ENCODE measurements at places on chromosomes 6 and 20.
A peak's percentile ranks its signal among the peaks of the same experiment; 100 is the strongest.

- no peaks in the 10 kb centered on the region for H3K36me3 ChIP-seq
- H3K4me3 ChIP-seq: no peak overlapping the region
- DNase-seq: no peak
- H3K27ac ChIP-seq: no peak overlapping the region
- H3K4me1 ChIP-seq: no peaks in the 10 kb centered on the region
Measured at GRCh38 chr20:10761786-10762185, 88.0 kb upstream of the JAG1 start.

GRCh38 chr20:32476684-32477593 lies 108.2 kb downstream of the NOL4L start:
- no peak for DNase-seq
- no peak overlapping the region for H3K4me3 ChIP-seq
- H3K36me3 ChIP-seq: no peaks in the 10 kb centered on the region

- H3K4me1 ChIP-seq: no peaks in the 10 kb centered on the region
- peak; percentile 91 for DNase-seq
- H3K27me3 ChIP-seq: peaks cover 74% of the 10 kb centered on the region
- H3K36me3 ChIP-seq: no peaks in the 10 kb centered on the region
Measured at GRCh38 chr6:25652007-25652515, at the start of gene SCGN. Gene SCGN (plus strand): TSS chr6:25652215. CDS start chr6:25652404, 189 bp downstream.

GRCh38 chr20:3304456-3304855 lies 65.5 kb upstream of the SLC4A11 start:
- DNase-seq: no peak
- no peaks in the 10 kb centered on the region for H3K27me3 ChIP-seq
- peaks cover 30% of the 10 kb centered on the region for H3K36me3 ChIP-seq
- no peak overlapping the region for H3K4me3 ChIP-seq
